NCI-H1417 treated with DMSO at 0.1 percent for 48 hours (cell line): ENCODE measurements at places on chromosomes 16 and 17.

DNA sequence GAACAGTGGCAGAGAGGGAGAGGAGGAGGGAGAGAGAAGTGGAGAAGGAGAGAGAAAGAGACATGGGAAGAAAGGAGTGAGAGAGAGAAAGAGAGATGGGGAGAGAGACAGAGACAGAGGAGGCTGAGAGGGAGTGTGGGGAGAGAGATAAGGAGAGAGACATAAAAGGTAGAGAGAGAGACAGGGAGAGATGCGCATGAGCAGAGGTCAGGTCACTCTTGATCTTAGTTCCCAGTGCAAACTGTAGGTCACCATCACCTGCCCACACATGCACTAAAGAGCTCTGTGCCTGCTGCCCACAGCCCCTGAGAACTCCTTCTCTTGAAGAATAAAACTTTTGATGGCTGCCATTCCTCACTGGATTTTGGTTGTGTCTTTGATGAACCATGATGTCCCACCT lies 14.9 kb downstream of the KRT33A start:
- DNase-seq, result no peak

DNA sequence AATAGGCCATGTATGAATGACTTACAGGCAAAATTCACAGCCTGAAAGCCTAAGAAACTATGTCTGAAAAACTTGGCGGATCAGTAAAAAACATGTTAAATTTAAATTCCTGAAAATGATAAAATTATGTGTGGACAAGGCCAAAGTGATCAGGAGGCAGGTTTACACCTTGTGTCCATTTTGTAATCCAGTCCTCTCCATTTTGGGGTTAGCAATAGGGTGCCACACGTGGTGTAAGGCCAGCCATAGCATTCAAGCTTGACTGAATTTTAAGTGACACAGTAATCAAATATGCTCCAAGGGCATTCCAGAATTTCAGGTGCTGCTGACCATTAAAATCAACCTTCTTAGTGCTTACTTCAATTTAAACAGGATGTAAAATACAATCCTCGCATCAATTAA lies 2.7 kb downstream of the RNF43 start:
- DNase-seq, result no peak

DNA sequence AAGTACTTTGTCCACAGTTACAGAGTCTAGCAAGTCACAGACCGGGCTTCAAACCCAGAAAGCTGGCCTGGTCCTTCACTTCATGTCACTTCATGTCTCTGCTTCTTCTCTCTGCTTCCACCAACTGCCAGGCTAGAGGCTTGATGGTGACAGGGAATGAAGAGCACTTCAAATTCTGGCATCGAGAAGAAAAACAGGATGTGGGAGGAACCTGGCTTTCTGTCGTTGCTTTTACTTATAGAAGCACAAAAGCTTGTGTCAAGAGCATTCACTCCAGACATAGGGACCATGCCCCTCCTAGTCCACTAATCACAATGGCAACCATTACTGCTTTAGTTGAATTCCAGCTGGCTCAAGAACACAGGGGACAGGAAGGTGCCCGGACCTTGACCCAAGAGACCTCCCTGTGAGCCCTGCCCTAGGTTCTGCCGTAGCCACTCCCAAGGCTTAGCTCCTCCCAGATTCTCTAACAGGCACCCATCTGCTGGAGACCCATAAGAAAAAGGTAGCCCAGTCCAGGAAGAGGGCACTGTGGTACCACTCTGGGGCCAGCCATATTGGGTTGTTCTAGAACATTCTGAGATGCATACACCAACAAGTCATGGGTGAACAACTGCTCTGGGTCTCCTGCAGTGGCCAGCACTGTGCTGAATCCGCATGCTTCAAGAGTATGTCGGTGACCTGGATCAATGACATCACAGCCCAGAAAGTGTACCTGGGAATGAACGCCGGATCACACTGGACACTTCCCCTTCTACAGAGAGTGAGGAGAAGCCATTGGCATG lies 181.8 kb downstream of the C16orf95 start:
- DNase-seq, result no peak

- DNase-seq, result no peak
Measured at GRCh38 chr16:50024207-50024606, 818 bp upstream of the CNEP1R1 start.

- DNase-seq, result no peak
Measured at GRCh38 chr17:80861418-80861815, 130.2 kb upstream of the CHMP6 start.
